ENCODE measurements at places on chromosomes 5 and 9.
A peak's percentile ranks its signal among the peaks of the same experiment; 100 is the strongest.

DNA sequence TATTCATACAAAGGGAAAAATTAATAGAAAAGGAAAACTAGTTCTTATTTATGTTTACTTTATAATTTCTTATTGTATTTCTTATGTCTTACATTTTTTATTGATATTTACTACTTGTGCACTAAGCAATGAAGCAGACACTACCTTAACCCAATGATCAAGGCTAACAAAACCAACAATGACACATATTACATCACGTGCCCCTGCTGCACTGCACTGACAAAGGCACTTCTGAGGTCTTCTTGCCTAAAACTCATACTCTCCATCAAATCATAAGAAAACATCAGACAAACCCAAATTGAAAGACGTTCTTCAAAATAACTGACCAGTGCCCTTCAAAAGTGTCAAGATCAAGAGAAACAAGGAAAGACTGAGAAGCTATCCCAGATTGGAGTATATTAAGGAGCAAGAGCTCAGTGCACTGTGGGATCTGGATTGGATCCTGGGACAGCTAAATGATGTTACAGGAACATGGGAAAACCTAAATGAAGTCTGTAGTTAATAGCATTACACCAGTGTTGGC, 230.9 kb downstream of the AUH start:
- DNase-seq = no peak

DNA sequence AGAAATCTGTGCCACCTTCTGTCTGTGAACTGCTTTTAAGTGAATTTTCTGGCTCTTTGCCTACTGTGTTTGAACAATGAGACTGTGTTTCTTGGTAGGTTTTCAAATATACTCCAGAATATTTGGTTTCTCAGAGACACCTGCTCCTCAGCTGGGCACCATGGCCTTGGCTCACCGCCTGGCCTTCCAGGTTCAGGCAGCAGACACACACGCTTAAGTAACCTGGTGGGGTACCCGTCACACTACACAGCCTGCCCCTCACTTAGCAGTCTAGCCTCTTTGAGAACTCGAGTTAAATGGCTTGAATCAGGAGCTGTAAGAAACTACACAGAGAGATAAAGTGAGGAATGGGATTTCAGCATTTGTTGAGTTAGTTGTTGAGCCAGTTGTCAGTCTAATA, 530.5 kb downstream of the MTRR start:
- DNase-seq = no peak

DNA sequence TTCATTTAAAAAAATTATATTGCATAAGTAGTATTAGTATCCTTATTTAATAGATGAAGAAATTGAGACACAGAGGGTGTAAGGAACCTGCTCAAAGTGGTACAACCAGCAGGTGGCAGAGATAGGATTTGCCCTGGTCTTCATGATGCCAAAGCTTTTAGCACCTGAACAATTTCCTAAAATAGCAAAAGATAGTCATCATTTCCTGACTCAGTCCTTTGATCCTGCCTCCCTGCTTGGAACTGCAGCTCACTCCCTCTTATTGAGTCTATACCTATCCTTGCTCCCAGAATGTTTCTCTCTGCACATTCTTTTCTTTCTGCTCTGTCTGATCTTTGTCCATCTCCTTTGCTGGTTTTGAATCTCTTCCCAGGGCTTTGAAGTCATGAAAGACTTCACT, 155.8 kb downstream of the FRMD3 start:
- no peak for DNase-seq

GRCh38 chr5:143228597-143229293, 174.7 kb downstream of the NR3C1 start:
- no peak for DNase-seq

GRCh38 chr9:76090909-76091308, 200.4 kb downstream of the PCSK5 start:
- DNase-seq = no peak

DNA sequence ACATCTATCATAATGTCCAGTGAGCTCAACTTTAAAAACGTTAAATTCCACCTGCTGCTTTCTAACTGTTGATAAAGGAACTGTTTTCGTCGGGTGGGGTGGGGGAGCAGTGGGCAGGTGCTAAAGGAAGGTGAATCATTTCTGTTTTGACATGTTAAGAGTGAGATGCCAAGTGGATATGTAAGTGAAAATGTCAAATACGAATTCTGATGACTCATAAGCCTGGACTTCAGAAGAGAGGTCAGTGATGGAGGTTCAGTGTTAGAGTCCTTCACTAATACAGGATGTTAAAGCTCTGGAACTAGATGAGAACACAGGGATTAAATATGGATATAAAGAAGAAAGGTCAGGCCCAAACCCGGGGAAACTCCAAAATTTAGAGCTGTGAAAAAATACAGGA, 617.9 kb upstream of the CTNND2 start:
- no peak for DNase-seq

GRCh38 chr5:132225165-132226032, 2.3 kb downstream of the P4HA2 start:
- peak; percentile 18 for DNase-seq

- DNase-seq = no peak
Measured at GRCh38 chr5:143472576-143472975, 69.1 kb upstream of the NR3C1 start.

Measured in activated CD8-positive, alpha-beta memory T cell treated with anti-CD3 and anti-CD28 coated beads for 4 hours (primary cell).